ENCODE measurements at places on chromosomes 1 and 21.

DNA sequence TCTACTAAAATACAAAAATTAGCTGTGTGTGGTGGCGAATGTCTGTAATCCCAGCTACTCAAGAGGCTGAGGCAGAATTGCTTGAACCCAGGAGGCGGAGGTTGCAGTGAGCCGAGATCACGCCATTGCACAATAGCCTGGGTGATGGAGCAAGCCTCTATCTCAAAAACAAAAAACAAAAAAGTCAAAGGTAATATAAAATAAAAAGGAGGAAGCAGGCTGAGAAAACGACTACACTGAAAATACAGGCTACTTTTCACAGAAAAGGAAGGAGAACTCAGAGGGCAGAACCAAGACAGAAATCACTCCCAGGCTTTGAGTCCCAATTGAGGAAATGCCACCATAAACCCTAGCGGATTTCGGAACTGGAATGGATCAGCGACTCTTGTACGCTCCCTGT lies 5.9 kb upstream of the A3GALT2 start:
- H3K4me1 ChIP-seq, result no peaks in the 10 kb centered on the region
- no peak overlapping the region for H3K4me3 ChIP-seq
- no peak overlapping the region for H3K27ac ChIP-seq
- H3K36me3 ChIP-seq, result peaks cover 43% of the 10 kb centered on the region
- no peak for DNase-seq
- no peaks in the 10 kb centered on the region for H3K27me3 ChIP-seq

GRCh38 chr1:227449741-227450441 lies 113.5 kb upstream of the ZNF678 start:
- no peak for DNase-seq
- H3K4me3 ChIP-seq, result no peak overlapping the region
- no peaks in the 10 kb centered on the region for H3K4me1 ChIP-seq

GRCh38 chr1:222095606-222096475 lies 354.0 kb upstream of the DUSP10 start:
- no peaks in the 10 kb centered on the region for H3K4me1 ChIP-seq
- H3K27ac ChIP-seq, result no peak overlapping the region
- H3K27me3 ChIP-seq, result no peaks in the 10 kb centered on the region
- DNase-seq, result peak; percentile 51
- H3K36me3 ChIP-seq, result no peaks in the 10 kb centered on the region
- H3K4me3 ChIP-seq, result no peak overlapping the region

DNA sequence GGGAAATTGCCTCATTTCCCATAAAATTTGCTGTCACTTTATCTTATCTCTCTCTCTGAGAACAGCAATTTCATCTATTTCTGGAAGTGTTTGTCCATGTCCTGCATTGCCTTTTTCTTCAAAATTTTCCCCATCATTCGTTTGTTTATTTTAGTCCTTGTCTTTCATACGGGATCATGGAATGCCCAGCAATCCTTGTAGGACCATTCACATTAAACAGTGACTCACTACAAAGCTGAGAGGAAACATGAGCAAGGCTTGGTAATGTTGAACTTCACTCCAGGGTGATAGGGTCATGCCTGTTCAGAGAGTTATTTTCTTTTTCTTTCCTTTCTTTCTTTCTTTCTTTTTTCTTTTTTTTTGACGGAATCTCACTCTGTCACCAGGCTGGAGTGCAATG lies 32.2 kb upstream of the HNRNPU start:
- no peak for DNase-seq
- H3K4me1 ChIP-seq, result no peaks in the 10 kb centered on the region
- no peak overlapping the region for H3K4me3 ChIP-seq
- no peak overlapping the region for H3K27ac ChIP-seq
- H3K36me3 ChIP-seq, result no peaks in the 10 kb centered on the region

DNA sequence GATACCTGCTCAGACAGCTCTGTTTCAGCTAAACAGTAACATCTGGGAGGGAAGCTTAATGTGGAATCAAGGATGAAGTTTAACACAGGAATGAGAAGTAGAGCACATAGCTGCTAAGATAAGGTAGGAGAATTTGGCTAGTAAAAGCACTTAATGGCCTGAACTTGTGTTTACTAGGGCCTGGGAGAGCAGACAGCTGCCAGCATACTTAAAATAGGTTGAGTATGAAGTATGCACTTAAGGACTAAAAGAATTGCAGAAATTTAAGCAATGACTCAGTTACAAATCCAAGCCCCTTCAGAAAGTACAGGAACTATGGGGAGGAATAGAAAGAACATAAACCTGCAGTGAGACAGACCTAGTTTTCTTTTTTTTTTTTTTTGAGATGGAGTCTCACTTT lies 53.0 kb downstream of the BACH1 start:
- H3K36me3 ChIP-seq, result peaks cover 2% of the 10 kb centered on the region
- no peak for DNase-seq
- no peak overlapping the region for H3K4me3 ChIP-seq
- H3K27ac ChIP-seq, result no peak overlapping the region

GRCh38 chr1:17125756-17126237 lies 6.5 kb upstream of the PADI2 start:
- peak; percentile 54 for DNase-seq
- peaks cover 6% of the 10 kb centered on the region for H3K4me1 ChIP-seq
- no peak overlapping the region for H3K27ac ChIP-seq
- H3K36me3 ChIP-seq, result no peaks in the 10 kb centered on the region

- DNase-seq, result no peak
- H3K4me3 ChIP-seq, result no peak overlapping the region
- no peak overlapping the region for H3K27ac ChIP-seq
- no peaks in the 10 kb centered on the region for H3K27me3 ChIP-seq
These were observed 216.7 kb upstream of the HOOK1 start for GRCh38 chr1:59598120-59598440.

GRCh38 chr1:44694863-44695478 lies 20.5 kb downstream of the ARMH1 start:
- no peak overlapping the region for H3K27ac ChIP-seq
- no peak for DNase-seq
- H3K4me3 ChIP-seq, result no peak overlapping the region
- H3K4me1 ChIP-seq, result peaks cover 18% of the 10 kb centered on the region
- no peaks in the 10 kb centered on the region for H3K27me3 ChIP-seq

GRCh38 chr1:198121056-198121826 lies 35.6 kb upstream of the NEK7 start:
- no peak overlapping the region for H3K27ac ChIP-seq
- no peaks in the 10 kb centered on the region for H3K36me3 ChIP-seq
- H3K4me1 ChIP-seq, result no peaks in the 10 kb centered on the region
- DNase-seq, result no peak
- H3K27me3 ChIP-seq, result no peaks in the 10 kb centered on the region
- H3K4me3 ChIP-seq, result no peak overlapping the region

- no peak for DNase-seq
- H3K36me3 ChIP-seq, result no peaks in the 10 kb centered on the region
- H3K27me3 ChIP-seq, result no peaks in the 10 kb centered on the region
- no peaks in the 10 kb centered on the region for H3K4me1 ChIP-seq
These were observed 84.4 kb downstream of the CATSPERE start for GRCh38 chr1:244545511-244545910.

- H3K27me3 ChIP-seq, result no peaks in the 10 kb centered on the region
- no peak overlapping the region for H3K27ac ChIP-seq
- no peak overlapping the region for H3K4me3 ChIP-seq
- no peaks in the 10 kb centered on the region for H3K4me1 ChIP-seq
These were observed 50.9 kb downstream of the PIGK start for GRCh38 chr1:77168358-77168757.

- no peaks in the 10 kb centered on the region for H3K4me1 ChIP-seq
- no peak overlapping the region for H3K4me3 ChIP-seq
- no peak overlapping the region for H3K27ac ChIP-seq
- no peaks in the 10 kb centered on the region for H3K27me3 ChIP-seq
- no peaks in the 10 kb centered on the region for H3K36me3 ChIP-seq
These were observed 452.9 kb upstream of the PRMT6 start for GRCh38 chr1:106603616-106604015.
